ENCODE measurements at places on chromosomes 4 and X.

DNA sequence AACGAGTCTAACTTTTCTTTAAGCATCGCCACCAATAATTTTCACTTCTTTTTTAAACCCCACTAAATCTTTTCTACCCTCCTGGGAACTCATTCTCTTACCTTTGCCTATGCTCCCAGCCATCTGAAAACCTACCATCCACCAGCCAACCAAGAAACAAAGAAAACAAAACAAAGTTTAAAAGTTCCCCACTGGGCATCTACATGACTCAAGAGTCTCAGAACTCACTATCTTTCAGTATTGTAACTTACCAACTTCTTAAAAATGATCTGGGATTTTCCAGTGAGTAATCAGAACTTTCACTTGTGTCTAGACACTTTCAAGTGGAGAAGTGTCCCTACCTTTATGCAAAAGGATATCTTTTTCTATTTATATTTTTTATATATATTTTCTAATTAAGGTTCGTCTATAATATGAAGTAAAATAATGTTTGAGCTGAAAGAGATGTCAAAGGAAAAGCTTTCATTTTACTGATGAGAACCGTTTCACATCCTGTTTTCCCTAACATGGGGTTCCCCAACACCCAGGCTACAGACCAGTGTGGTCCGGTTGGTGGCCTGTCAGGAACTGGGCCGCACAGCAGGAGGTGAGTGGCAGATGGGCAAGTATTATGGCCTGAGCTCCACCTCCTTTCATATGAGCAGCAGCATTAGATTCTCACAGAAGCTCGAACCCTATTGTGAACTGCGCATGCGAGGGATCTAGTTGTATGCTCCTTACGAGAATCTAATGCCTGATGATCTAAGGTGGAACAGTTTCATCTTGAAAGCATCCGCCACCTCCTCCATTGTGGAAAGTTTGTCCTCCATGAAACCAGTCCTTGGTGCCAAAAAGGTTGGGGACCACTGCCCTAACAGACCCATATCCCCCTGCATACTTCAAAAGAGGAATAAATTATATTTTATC, 9.8 kb upstream of the TIGD2 start:
- no peak for DNase-seq

DNA sequence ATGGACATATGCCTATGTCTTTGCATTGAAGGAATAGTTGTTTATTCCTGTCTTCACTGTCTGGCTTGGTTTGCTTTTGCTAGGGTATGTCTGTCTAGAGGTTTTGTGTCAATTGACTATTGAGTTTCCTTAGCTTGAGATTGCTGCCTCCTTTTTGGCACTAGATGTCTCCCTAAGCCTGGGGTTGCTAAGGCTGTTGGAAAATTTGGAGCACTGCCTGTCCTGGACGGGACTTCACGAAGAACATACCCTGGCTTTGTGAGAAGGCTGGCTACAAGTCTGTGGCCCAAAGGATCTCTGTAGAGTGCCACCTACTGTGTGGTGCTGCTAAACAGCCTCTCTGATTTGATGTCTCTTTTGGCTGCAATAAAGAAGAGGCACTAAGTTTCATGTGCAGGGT, 183.8 kb upstream of the NUDT10 start:
- no peak for DNase-seq

DNA sequence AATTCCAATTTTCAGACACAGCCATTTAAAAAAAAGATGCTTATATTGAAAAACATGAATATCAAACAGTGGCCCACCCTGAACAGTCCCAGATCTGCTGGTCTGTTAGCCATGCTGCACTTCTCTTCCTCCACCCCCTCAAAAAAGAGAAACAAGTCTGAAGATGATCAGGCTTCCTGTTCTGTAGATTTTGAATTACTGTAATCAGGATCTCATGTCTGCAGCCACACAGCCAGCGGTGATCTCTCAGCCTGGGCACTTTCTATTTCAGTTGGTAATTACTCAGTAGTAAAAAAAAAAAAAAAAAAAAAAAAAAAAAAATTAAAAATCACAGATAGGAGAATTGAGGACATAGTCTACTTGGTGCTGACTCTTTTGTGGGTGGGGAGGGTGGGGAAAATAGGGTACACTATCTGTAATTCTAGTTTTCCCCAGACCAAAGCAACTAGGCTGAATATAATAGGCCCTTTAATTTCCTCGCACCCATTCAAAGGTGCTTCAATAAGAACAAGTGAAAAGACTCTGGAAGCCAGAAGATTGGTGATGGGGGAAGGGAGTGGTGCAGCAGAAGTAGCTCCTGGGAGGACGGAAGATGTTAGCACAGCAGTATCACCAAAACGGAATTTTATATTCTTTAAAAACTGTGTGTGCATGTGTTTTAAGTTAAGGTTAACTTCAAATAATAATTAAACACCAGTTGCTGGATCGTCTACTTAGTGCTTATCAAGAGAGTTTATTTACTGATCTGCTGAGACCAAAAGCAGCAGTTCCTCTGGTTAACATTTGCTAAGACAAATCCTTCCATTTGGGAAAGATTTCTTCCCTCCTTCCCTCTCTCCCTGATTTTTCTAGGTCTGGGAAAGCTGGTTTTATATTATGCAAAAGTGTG, 47.0 kb downstream of the SPRY1 start:
- DNase-seq = no peak

DNA sequence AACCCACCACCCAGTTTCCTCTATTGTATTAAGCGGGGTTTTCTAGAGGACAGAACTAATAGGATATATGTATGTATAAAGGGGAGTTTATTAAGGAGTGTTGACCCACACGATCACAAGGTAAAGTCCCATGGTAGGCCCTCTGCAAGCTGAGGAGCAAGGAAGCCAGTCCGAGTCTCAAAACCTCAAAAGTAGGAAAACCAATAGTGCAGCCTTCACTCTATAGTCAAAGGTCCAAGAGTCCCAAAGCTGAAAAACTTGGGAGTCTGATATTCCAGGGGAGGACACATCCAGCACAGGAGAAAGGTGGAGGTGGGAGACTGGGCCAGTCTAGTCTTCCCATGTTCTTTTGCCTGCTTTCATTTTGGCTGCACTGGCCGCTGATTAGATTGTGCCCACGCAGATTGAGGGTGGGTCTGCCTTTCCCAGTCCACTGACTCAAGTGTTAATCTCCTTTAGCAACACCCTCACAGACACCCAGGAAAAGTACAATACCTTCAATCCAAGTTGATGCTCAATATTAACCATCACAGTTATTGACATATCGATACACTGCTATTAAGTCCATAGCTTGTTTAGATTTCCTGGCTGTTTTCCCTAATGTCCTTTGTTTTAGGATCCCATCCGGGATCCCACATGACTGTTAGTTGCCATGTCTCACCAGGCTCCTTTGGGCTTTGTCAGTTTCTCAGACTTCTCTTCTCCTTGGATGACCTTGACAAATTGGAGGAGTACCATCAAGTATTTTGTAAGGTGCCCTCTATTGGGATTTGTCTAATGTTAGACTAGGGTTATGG, 12.2 kb downstream of the UCHL1 start:
- no peak for DNase-seq

GRCh38 chrX:108235986-108236385, 144.4 kb downstream of the ATG4A start:
- DNase-seq = no peak

- DNase-seq = no peak
Observed at GRCh38 chr4:154119317-154119716, 330.4 kb upstream of the SFRP2 start.

DNA sequence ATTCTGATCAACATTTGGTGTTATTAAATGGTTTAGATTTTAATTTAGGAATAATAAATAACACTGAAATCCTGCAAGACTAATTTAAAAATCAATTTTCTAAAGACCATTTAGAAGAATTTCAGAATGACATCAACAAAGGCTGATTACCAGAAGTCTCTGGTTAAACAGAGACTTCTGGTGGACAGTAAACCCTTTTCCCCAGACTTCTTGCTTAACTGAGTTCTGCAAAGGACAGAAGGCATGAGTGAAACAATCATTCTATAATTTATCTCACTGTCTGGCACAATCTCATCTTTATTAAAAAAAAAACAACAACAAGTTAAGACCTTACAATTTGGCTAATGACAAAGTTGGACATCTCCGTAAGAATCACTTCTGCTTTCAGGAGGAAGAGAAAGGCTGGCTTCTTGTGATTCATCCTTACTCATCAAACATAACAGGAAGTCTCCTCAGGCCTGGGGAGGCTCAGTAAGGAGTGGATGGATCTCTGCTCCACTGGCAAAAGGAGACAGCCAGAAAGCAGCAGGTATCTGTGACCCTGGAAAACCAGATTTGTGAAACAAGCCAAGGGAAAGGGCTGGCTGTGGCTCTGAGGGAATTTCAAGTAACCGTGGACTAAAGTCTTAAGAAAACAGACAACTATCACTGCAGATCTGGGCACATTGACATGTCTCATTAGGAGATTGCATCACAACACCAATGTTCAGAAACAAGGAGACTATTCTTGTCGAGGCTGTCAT, 908 bp upstream of the TLR6 start:
- DNase-seq = no peak

- DNase-seq = peak; percentile 51
Observed at GRCh38 chr4:57109847-57110639, at the start of gene IGFBP7. Gene IGFBP7 (minus strand): TSS chr4:57110385. CDS start chr4:57110351, 34 bp downstream.

DNA sequence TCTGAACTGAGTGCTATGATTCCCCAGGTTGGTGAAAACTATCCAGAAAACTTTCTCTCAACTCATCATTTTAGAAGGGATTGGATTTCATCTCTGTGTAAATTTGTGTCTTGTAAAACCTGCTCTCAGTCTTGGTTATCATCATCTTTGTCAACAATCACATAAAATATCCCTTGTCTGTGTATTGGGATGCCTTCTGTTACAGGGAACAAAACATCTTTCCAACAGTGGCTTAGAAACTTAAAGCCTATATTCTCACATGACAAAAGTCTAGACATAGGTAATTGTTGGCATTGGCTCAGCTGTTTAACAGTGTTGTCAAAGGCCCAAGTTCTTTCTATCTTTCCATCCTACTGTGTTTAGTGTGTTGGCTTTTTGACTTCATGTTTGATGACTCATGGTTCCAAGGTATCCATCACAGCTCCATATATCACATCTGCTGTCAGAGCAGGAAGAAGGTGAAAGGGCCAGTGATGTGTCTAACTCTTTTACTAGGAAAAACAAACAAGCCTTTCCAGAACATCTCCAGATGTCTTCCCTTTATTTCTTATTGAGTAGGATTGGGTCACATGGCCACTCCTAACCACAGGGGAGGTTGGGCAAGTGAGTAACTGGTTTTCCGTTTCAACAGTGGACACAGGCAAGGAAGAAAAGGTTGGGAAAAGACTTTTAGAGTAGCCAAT, 65.0 kb downstream of the PHEX start:
- DNase-seq = no peak

- no peak for DNase-seq
Observed at GRCh38 chrX:149007423-149007822, 497.7 kb downstream of the IDS start.

- DNase-seq = no peak
Observed at GRCh38 chr4:7045961-7046921, 3.1 kb downstream of the TADA2B start.

- no peak for DNase-seq
Observed at GRCh38 chrX:15664487-15665444, at the start of gene CLTRN. Gene CLTRN (minus strand): TSS chrX:15664805. CDS start chrX:15664775, 30 bp downstream.

DNA sequence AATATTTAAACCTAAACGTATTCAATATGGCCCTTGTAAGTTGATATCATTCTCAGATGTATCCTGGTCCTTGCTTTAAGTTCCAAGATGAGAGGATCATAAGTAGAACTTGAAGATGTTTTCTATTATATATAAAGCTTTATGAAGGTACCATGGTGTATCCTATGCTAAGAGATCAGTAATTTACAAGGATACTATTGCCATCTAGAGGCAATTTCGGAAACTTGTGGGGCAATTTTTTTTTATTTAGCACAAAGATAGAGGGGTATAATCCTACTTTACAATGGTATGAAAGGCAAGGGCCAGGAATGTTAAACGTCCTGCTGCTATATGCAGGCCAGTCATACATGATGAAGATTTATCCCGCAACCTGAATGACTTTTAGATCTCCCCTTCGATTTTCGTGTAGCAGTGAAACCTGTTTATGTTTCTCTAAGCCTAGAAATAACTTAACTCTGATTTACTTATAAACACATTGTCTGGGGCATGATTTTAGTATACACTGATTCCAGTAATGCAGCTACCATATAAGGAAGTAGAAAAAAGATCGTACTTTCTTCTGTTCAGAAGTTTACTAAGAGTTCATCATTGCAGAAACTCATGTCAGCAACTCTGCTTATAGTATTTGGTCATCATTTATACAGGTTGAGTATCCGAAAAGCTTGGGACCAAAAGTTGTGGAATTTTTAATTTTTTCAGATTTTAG, 2.6 kb downstream of the SLC25A31 start:
- DNase-seq = peak; percentile 30

DNA sequence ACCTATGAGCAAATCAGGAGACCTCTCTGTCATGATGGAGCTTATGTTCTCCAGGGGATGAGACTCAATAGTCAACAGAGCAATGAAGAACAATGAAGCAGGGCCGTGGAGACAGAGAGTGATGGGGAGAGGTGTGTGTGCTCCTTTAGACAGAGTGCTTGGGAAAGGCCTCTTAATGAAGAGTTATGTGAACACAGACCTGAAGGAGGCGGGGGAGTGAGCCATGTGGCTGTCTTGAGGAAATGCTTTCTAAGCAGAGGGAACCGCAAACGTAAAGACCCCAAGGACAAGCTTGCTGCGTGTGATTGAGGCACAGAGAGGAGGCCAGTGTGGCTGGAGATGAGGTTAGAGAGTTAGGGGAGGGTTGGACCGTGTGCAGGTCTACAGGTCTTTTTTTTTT, 53.1 kb downstream of the CHRNA9 start:
- no peak for DNase-seq

GRCh38 chrX:131987252-131987651, 35.9 kb upstream of the STK26 start:
- no peak for DNase-seq

- no peak for DNase-seq
Observed at GRCh38 chrX:151153667-151154066, 22.7 kb upstream of the GPR50 start.

GRCh38 chr4:151676301-151676700, 84.5 kb downstream of the GATB start:
- DNase-seq = no peak

DNA sequence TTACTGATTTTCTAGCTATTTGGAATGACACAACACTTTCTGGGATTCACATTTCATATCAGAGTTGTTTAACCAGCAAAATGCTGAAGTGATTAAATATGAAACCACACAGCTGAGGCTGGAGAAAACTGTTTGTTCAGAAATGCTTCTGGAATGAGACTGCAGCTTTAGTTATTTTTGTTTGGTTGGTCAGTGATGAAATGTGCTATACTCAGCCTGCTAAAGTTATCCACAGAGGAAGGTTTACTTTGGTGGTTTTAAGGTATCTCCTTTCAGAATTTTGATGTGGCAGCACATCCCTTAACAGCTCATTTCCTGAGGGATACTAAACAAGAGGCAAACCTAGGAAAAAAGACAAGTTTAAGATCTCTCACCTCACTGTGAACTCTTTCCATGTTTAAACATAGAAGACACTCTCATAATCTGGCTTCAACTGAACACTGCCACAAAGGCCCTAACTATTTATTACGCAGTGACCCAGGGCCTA, 106.6 kb upstream of the PDE5A start:
- no peak for DNase-seq

GRCh38 chrX:42708222-42708621, 69.7 kb downstream of the PPP1R2C start:
- no peak for DNase-seq

Data from HuH-7 (cell line).